ENCODE measurements at places on chromosomes 4 and X. TPM values are rescaled to one million over a fixed set of nuclear protein-coding genes. Genes with fewer than 3 reads are reported as not detected.
A peak's percentile ranks its signal among the peaks of the same experiment; 100 is the strongest.

The GYPA gene
- total RNA-seq = not detected

DNA sequence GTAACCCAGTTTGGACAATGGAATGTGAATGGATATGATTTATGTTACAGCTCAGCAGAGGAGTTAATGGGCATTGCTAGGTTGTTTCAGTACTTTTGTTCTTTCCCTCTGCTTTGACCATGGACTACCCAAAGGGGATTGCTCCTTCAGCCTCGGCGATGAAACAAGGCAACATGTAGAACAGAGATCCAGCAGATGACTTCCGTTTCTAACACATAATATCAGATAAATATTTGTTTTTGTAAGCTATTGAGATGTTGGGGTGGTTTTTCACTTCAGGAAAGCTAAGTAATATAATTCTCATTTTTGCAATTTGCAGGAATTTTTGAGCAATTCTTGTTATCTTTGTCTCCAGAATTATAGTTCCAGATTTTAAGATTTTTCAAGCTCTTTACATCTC is 934.6 kb upstream of the GRID2 start:
- DNase-seq = no peak

- DNase-seq = no peak
Observed at GRCh38 chr4:73707918-73708577, 32.3 kb upstream of the CXCL8 start.

The TRIM75 gene
- not detected for total RNA-seq

The ZNF157 gene
- 0.53 TPM for total RNA-seq

- DNase-seq = no peak
Observed at GRCh38 chr4:137534516-137534915, 2.2 kb upstream of the PCDH18 start.

GRCh38 chr4:151887031-151887815 is 126.4 kb upstream of the GATB start:
- peak; percentile 15 for DNase-seq

DNA sequence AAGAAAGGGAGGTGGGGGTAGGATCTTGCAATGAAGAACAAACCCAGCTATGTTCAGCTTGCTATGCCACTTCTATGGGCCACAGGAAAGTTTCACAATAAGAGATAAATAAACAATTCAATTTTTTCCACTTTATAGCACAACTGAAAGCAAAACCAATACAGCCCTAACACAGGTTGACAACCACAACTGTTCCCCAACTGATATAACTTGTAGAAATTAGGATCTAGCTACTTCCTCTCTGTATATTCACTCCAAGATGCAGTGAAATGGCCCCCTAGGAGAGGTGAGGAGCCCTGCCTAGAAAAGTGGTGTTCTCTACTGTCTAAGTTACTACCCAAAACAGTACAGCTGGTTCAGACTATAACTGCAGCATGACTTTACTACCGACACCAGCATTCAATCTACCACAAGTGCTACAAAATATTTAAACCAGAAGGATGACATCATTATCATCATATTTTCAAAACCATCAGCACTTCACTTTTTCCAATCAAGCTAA is 77.0 kb downstream of the FBXW7 start:
- DNase-seq = no peak

- no peak for DNase-seq
Observed at GRCh38 chr4:94486372-94486801, 34.6 kb downstream of the PDLIM5 start.

The CHIC1 gene
- 3.8 TPM for total RNA-seq

- DNase-seq = no peak
Observed at GRCh38 chr4:93267747-93268146, 560.8 kb upstream of the ATOH1 start.

The G6PD gene
- 70.4 TPM for total RNA-seq

GRCh38 chr4:44194365-44194764 is 254.2 kb downstream of the KCTD8 start:
- no peak for DNase-seq

Data from activated CD4-positive, alpha-beta memory T cell treated with anti-CD3 and anti-CD28 coated beads for 36 hours (primary cell).